Fibroblast of villous mesenchyme (primary cell): ENCODE measurements at places on chromosomes 6 and 20.

- DNase-seq: no peak
These were observed 35.3 kb downstream of the KIAA0408 start for GRCh38 chr6:127423921-127424320.

- DNase-seq: no peak
These were observed 61.7 kb downstream of the RIOK1 start for GRCh38 chr6:7451326-7451725.

GRCh38 chr6:53529324-53530036 is 15.4 kb downstream of the GCLC start:
- DNase-seq: no peak

- DNase-seq: no peak
These were observed 4.4 kb upstream of the PRIM2 start for GRCh38 chr6:57313009-57313408.

DNA sequence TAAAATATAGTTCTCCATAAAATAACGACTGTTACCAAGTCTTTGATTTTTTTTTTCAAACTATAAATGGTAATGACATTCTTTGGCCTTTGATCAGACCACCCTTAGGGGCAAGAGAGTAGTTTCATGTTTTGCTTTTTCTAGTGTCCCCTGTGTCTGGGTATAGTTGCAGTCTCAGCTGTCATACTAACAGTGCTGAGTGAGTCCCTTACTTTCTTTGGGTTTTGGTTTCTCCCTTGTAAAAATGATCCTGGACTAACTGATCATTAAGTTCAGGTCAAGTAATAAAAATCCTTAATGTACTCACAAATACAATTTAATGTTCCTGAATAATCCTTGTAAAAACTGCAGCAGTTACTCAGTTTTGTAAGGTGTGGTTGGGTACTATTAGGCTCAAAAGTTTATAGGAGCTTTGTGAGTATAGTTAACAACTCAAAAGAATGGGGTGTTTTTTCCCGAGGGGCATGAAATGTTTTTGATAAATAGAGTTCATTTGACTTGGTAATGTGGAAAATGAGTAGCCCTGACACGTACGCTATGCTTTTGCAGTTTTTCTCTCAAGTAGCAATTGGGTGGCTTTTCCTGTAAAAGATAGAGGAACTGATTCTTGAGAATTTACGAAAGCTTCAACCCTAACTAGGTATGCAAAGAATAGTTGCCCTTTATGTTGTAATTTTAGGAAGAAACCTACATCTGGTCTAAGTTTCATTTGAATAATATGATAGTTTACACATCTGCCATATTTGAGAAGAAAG is 6.2 kb downstream of the PTPN1 start:
- no peak for DNase-seq

DNA sequence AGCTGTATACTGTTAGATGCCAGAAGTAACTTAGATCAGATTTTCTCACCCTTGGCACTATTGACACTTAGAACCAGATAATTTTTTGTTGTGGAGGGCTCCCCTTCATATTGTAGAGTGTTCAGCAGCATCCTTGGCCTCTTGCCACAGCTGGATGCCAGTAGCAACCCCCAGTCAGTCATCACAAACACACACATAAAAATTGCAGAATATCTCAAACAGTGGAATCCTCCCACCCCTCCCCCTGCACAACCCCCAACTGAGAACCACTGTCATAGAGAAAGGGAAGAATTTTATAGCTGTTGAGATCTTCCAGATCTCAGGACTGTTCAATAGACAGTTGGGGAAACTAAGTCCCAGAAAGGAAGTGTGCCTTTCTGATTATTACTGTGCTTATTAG is 81.2 kb upstream of the VSTM2L start:
- peak; percentile 17 for DNase-seq

DNA sequence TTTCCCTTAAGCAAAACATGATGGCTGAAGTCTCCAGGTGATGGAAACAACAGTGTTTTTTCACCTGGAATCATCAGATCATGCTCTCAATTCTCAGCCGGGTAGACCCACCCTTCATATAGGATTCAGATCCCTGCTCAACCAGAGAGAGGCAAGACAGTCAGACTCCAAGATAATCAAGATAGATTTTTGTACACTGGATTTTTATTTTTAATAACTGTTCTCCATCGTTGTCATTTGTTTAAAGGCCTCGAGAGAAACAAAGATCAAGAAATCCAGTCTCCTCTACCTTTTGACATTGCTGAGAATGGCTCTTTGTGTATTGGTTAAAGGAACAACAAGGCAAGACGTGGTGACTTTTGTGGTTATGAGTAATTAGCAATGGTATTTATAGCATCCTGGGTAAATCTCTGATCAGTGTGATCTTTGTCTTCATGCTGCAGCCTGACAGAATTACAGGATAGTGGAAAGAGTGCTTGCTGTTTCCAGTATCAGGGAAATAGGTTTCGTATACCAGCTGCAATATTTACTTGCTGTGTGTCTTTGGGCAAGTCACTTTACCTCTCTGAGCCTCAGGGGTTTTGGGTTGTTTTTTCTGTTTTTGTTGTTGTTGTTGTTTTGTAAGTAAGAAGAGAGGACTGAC is 29.9 kb downstream of the ID4 start:
- DNase-seq: peak; percentile 55

GRCh38 chr20:47348539-47349142 is 7.9 kb downstream of the ZMYND8 start:
- DNase-seq: peak; percentile 40
